ENCODE measurements at places on chromosomes 5 and 9. TPM values are rescaled to one million over a fixed set of nuclear protein-coding genes. Genes with fewer than 3 reads are reported as not detected.

DNA sequence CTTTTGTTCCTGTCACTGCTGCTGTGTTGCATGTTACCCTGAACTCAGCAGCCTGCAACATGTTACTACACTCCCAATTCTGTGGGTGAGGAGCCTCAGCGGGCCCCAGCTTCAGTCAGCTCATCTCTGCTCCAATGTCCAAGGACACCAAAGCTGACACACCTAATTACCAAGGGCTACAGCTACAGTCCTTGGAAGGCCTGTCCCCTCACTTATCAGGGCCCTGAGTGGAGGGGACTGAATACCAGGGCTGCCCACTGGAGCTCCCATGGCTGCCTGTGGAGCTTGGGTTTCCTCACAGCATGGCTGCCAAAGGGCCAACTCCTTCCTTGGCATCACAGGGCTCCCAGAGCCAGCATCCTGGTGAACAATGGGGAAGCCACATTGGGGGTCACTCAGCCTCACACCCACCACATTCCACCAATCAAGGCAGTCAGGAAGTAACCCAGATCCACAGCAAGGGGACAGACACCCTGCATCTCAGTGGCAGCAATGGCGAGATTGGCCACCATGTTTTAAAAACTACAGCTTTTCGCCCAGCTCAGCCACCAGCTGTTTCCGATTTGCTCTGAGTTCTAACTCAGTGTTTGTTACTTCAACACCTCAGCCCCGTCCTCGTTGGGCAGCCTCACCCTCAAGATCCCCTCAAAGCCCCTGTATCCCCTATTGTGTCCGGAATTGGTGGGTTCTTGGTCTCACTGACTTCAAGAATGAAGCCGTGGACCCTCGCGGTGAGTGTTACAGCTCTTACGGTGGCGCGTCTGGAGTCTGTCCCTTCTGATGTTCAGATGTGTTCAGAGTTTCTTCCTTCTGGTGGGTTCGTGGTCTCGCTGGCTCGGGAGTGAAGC lies 18.9 kb downstream of the SEMA4D start:
- no peak for DNase-seq

GRCh38 chr5:19492861-19493260 lies 495.1 kb downstream of the CDH18 start:
- DNase-seq = no peak

- DNase-seq = no peak
Measured at GRCh38 chr5:38650540-38650939, 94.1 kb upstream of the LIFR start.

The SNX30 gene
- 7.9 TPM for total RNA-seq

The RNF208 gene
- total RNA-seq = not detected

All from LHCN-M2 (cell line).